ENCODE measurements at places on chromosomes 11 and 22. TPM values are rescaled to one million over a fixed set of nuclear protein-coding genes. Genes with fewer than 3 reads are reported as not detected.

Gene SMIM35
- polyA plus RNA-seq = not detected

GRCh38 chr11:62682518-62682917 is 3.6 kb upstream of the UBXN1 start:
- no peak for DNase-seq

DNA sequence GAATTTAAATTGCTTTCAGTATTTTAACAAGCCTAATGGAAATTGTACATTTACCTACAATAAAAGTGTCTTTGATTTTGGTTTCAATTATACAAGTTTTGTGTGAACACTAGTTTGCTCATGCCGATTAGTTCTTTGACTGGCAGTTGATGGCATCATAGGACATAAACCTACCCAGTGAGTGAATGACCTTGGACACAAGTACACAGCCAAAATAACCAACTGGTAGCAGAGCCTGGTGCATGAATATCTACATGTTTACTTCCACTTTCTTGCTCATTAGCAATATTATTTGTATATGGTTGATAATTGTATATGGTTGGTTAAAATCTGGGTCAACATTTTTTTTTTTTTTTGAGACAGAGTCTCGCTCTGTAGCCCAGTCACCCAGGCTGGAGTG is 37.8 kb downstream of the STIM1 start:
- no peak for DNase-seq

- DNase-seq = no peak
These were observed 1171.3 kb downstream of the LRRC4C start for GRCh38 chr11:40287916-40288803.

Gene C11orf86
- 1.4 TPM for polyA plus RNA-seq

Gene PHF21B
- 1.5 TPM for polyA plus RNA-seq

DNA sequence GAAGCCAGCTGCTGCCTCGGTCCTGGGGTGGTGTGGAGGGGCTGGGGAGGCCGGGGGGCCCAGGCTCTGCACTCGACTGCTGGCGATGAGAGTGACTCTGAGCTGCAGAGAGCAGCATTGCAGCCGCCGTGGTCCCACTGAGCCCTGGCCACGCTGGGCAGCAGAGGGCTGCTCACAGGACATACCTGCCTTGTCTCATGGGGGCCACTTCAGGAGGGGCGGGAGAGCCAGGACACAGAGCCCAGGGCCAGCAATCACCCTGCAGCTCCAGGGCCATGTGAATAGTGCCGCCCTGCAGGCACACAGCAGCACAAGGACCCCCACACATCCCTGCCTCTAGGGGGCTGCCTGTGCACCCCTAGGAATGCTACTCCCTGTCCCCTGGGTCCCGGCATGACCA is 147.0 kb downstream of the CRYBB2 start:
- DNase-seq = no peak

Gene RASGRP2
- polyA plus RNA-seq = 5.4 TPM

Gene SYCE3
- not detected for polyA plus RNA-seq

Gene LARGE1
- 3.4 TPM for polyA plus RNA-seq

DNA sequence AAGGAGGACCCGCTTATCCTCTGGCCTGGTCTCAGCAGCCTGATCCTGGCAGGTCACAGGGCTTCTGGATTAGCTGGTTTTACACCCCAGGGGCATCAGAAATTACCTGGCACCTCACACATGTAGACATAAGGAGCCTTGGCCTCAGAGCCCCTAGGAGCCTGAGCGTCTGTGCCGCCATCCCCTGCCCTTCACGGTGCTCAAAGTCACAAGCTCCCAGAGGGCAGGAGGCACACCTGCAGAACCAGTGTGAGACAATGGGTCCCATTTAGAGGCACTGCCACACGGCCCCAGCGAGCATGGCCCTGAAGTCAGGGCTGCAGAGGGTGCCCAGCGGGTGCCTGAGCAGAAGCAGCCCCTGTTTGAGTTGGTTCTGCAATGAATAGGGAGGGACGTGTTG is 3.9 kb downstream of the DGKZ start:
- no peak for DNase-seq

DNA sequence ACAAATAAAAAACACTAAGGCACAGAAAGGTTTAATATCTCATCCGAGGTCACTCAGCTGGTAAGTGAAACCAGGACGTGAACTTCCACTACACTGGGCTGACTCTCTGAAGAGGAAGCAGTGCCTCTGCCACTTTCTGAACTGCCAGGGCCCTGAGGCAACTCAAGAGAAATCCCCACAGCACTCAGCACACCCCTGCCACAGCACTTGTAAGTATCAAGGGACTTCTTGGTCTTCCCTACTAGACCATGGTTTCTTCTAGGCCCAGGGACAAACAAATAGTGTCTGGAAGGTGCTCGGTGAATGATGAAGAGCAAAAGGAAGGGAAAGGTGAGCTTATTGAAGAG is 49.7 kb downstream of the RPL27A start:
- no peak for DNase-seq

GRCh38 chr11:93719310-93719709 is 22.0 kb downstream of the TAF1D start:
- DNase-seq = no peak

GRCh38 chr11:59810911-59811259 is 307 bp upstream of the MRPL16 start:
- DNase-seq = no peak
